ENCODE measurements at places on chromosomes 12 and 14.
A peak's percentile ranks its signal among the peaks of the same experiment; 100 is the strongest.

- DNase-seq: peak; percentile 78
These were observed 48.7 kb upstream of the LALBA start for GRCh38 chr12:48618541-48618940.

DNA sequence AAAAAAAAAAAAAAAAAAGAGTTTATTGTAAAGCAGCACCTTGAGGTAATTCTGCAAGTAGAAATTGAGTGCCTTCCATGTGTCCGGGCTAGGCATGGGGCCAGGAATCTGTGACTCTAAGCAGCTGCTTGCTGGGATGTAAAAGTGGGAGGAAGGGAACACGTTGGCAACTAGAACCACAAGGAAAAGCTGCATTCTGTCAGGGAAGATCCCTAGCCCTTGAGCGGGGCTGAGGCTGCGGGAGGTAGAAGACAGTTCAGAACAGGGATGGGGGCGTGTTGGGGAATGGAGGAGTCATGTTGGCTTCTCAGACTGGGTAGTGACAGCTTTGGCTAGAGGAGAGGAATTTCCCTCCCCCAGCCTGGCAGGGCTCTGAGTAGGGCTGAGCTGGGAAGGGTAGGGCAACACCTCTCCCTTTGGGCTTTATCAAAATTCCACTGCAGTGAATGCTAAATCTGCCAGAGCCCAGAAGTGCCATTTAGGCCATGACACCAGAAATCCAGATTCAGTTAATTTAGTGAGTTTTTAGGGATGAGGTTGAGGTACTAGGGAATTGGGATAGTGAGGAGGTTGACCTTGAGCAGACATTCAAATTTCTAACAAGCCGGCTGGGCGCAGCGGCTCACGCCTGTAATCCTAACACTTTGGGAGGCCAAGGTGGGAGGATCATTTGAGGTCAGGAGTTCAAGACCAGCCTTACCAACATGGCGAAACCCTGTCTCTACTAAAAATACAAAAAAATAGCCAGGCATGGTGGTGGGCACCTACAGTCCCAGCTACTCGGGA lies 3.4 kb upstream of the TRAFD1 start:
- no peak for DNase-seq

DNA sequence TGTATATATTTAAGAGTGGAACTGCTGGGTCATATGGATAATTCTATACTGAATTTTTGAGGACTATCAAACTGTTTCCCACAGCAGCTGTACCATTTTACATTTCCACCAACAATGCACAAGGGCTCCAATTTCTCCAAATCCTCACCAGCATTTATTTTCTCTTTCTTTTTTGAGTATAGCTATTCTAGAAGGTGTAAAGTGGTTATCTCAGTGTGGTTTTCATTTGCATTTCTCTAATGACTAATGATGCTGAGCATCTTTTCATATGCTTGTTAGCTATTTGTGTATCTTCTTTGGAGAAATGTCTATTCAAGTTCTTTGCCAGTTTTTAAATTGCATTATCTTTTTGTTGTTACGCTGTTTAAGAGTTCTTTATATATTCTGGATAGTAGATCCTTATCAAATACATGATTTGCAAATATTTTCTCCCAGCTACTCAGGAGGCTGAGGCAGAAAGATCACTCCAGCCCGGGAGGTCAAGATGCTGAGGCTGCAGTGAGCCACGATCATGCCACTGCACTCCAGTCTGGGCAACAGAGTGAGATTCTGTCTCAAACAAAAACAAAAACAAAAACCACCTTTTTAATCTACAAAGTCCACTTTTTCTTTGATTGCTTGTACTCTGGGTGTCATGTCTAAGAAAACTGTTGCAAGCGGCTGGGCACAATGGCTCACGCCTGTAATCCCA lies 32.8 kb downstream of the GTF2A1 start:
- no peak for DNase-seq

- no peak for DNase-seq
These were observed 352.6 kb downstream of the RAD51B start for GRCh38 chr14:68172216-68172615.

DNA sequence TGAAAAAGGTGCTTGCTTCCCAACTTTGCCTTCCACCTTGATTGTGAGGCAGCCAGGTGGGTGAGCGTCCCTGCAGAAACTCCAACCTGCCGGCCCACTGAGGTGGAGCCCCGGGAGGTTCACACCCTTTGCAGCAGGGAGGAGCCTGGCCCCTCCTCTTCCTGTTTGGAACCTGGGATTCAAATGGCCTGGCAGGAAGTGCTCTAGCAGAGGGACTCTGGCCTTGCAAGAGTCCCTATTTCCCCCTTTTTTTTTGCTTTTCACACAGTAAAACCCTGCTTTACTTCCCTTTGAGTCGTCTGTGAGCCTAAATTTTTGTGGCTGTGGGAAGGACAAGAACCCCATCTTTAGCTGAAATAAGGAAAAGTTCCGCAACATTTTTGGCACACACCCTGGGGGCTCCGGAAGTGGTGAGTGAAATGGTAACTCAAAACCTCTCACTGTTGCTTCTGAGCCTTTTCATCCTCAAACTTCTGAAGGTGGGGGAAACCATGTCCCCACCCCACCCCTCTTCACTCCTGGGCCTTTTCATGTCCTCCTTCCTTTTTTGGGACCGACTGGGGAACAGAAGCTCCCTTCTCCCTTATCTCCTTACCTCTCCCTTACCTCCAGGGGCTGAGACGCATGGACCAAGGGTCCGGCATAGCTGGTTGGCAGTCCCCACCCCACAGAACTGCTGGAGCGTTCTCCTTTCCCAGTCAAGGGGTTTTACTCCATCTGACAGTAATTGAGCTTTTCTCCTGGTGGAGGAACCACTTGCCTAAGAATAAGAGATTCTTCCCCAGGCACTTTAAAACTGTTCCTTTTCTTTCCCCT lies 102.0 kb downstream of the KCNMB4 start:
- no peak for DNase-seq

DNA sequence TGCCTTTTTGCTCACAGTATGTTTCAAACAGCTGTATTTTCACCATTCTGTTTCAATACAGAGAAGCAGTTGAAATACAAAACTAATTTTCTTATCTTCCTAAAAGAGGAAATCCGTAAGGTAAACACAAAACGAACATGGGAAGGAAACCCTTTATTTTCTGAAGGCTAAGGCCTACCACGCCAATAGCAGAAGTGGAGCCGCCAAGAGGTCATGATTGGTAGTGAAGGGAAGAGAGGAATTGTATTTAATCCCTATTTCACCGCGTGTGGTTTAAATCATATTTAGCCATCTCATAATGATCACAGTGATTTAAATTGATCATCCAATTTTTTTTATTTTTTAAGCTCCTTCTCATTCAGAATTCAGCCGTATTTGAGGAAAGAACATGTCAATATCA lies 398.2 kb downstream of the PRKD1 start:
- no peak for DNase-seq

GRCh38 chr14:90796329-90796728 lies 19.9 kb downstream of the TTC7B start:
- no peak for DNase-seq

GRCh38 chr12:29691161-29691854 lies 92.4 kb downstream of the TMTC1 start:
- no peak for DNase-seq

Measured in activated CD4-positive, alpha-beta T cell treated with anti-CD3 and anti-CD28 coated beads, Interleukin-2, amount 50 U/mL, for 16 hours (primary cell).